ENCODE measurements at places on chromosomes 2 and 18.
A peak's percentile ranks its signal among the peaks of the same experiment; 100 is the strongest.

- no peak for DNase-seq
Measured at GRCh38 chr18:63109022-63109421, 210.5 kb downstream of the BCL2 start.

DNA sequence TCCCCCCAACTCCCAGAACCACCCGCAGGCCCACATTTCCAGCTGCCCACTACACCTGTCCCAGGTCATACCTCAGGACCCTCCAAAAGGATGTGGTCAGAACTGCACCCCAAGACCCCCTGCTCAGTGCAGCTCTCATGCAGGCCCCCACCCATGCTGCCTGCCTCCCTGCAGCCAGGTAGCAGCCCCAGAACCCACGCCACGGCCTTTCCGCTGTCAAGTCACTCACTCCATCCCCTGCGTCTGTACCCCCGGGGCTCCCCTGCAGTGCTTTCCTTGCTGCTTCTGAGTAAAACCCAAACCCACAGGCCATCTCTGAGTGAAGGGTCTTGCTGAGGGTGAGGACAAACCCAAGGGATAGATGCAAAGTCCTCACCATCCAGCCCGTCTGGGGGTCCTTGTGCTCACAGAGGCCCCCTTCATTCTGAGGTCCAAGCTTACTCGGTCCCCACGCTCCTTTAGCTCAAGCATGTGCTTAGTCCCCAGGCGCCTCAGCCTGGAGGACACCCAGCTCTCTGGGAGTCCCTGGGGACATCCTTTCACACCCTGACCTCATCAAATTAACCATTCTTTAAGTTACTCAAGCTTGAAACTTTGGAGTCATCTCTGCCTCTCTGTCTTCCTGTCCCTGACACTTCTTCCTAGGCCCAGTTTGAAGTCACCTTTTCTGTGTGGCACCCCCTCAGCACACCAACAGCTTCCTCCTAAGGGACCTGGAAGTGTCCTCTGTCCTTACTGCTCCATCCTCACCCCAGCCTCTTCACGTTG is 130.1 kb downstream of the SMAD7 start:
- no peak for DNase-seq

- no peak for DNase-seq
Measured at GRCh38 chr2:174996622-174997021, 8.6 kb downstream of the CHN1 start.

DNA sequence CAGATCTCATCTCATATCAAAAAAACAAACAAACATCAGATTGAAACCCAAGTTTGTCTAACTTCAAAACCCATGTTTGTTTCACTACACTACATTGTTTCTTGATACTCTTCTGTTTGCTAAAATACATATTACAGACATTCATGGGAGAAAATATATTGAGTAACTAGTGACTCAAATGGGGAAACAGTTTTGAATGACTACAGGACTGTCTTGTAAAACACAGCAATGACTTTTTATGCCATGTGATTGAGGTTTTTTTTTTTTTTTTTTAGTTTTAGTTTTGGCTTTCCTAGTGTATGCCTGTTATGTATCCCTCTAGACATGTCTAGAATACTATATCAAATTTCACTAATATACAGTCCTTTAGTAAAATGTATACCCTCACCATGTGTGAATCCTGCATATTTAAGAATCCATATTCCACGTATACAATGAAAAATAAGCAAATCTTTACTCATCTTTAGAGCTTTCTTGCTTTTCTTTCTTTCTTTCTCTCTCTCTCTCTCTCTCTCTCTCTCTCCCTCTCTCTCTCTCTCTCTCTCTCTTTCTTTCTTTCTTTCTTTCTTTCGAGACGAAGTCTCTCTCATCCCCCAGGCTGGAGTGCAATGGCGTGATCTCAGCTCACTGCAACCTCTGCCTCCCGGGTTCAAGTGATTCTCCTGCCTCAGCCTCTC is 46.6 kb upstream of the SERTAD2 start:
- DNase-seq: peak; percentile 52

GRCh38 chr18:73283032-73283431 is 415.2 kb upstream of the NETO1 start:
- no peak for DNase-seq

DNA sequence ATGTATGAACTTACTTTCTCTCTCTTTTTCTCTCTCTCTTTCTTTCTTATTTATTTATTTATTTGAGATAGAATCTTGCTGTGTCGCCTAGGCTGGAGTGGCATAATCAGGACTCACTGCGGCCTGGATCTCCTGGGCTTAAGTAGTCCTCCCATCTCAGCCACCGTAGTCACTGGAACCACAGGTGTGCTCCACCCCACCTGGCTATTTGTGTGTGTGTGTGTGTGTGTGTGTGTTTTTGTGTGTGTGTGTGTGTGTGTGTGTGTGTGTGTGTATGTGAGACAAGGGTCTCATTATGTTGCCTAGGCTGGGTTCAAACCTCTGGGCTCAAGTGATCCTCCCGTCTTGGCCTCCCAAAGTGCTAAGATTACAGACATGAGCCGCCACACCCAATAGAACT is 64.3 kb downstream of the KIAA1328 start:
- DNase-seq: no peak

DNA sequence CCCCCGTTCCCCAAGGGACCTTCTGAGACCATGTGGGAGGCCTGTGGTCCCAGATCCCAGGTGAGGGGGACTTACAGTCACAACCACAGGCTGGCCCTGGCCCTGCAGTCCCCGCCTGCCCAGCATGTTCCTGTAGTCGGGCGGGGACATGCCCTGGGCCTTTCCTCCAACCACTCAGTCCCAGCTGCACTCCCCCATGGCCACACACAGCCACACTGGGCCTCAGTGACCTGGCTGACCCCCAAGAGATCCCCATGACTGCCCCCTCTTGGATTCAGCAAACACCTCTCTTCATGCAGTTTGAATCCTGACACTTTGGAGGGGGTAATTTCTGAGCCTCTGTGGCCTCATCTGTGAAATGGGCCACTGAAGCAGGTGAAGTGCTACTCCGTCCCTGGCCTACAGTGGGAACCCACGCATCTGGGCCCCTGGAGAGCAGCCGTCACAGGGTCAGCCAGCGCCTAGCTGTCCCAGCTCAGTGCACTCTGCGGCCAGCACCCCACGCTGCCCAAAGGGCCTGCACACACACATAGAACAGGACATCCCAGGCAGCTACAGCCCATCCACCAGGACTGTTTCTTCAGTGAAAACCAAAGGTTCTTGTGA is 12.7 kb upstream of the ARHGEF4 start:
- no peak for DNase-seq

- no peak for DNase-seq
Measured at GRCh38 chr18:45069546-45069945, 388.9 kb downstream of the SETBP1 start.

- peak; percentile 63 for DNase-seq
Measured at GRCh38 chr2:237874585-237875161, 15.2 kb downstream of the RAMP1 start.

- no peak for DNase-seq
Measured at GRCh38 chr2:3403587-3404334, 24.3 kb downstream of the TRAPPC12 start.

DNA sequence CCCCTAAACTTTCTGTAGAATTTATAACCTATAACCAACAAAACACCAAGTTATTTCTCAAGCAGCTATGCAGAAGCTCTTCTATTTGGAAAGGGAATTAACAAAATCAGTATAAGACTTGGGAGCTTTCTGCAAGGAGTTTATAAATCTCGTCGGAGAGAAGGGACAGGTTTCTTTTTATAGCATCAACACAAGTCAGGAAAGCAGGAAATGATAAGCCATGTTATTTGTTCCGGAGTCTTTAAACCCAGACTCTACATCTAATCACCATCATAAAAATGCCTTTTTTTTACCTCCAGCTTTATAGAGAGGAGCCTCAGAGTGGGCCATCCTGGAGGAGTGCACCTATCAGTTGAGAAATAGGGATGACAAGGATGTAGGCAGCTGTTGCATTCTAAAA is 137.1 kb downstream of the DPP10 start:
- no peak for DNase-seq

DNA sequence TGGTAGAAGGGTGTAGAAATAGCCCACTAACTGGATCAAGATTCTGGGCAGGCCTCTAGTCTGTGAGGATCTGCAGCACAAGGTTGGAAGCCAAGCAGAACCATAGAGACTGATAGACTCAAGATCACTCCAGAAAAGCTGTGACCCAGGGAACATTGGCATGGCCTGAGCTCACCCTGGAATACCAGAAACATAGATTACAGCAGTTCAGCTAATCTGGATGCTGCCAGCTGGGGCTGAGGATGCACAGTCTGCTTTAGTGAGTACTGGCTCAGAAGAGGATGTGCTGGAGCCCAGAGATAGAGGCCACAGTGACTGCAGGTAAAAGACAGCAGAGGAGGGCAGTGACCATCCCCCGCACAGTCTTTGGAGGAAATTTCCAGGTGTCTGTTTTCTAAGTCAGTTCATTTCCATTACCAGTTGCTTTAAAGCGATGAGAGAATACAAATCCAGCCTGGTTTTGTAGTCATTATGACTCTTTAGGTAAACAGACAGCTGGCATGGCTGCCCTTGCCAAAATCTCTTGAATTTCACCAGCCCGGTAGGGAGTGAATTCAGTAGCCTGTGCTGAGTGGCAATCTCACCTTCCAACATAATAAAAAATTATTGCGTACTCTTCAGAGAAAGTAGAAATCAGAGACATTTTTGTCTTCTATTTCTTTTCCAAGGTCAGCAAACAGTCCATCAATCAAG is 119.2 kb downstream of the ANTXR1 start:
- no peak for DNase-seq

- no peak for DNase-seq
Measured at GRCh38 chr2:96764253-96764637, 3.5 kb downstream of the CNNM4 start.

GRCh38 chr2:119522671-119523070 is 1.6 kb downstream of the SCTR start:
- DNase-seq: no peak

- DNase-seq: no peak
Measured at GRCh38 chr2:194271293-194271961, 1385.6 kb upstream of the SLC39A10 start.

GRCh38 chr2:20670315-20671035 is 3.5 kb downstream of the GDF7 start:
- no peak for DNase-seq

DNA sequence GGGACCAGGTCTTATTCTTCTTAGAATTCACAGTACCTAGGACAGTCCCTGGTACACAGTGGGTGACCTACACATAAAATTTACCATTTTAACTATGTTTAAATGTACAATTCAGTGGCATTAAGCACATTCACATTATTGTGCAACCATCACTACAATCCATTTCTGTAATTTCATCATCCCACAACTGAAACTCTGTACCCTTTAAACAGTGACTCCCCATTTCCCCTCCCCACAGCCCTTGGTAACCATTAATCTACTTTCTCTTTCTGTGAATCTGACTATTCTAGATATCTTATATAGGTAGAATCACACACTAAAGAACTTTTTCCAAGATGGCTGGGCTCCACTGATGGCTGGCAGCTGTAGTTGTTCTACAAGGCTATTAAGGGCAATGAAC is 41.6 kb downstream of the GFPT1 start:
- no peak for DNase-seq
